ENCODE measurements at places on chromosomes 6 and 20.

- DNase-seq: no peak
Measured at GRCh38 chr6:3739311-3739897, 12.1 kb downstream of the PXDC1 start.

DNA sequence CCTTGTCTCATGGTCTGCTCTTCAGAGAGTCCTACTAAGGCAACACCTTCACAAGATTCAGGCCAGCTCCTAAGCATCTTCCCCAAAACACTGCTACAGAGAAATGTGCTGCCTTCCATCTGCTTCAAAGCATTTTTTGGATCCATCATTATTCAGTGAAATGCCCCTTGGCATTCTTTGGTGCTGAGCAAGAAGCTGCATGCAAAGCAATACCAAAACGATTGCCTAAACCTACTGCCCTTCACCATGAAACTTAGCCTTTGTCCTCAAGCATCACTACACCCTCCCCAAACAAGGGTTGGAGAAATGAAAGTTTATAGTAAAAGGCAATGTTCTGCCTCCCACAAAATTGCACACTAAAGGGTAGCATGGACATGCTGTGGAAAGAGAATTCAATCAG is 93.5 kb downstream of the SNAP25 start:
- no peak for DNase-seq

DNA sequence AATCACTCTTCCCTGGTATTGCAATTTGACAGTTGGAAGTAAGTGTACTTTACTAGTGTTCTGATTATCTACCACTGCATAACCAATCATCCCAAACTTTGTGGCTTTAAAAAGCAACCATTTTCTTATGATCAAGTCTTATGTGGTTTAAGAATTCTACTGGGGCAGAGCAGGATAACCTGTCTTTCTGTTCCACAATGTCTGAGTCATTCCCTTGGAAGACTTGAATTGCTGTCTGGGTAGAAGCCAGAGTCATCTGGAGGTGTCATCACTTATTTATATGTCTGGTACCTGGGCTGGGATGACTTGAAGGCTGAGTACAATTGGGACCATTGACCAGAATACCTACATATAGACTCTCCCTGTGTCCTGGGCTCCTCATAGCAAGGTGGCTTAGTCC is 644.3 kb downstream of the HDGFL1 start:
- no peak for DNase-seq

- DNase-seq: no peak
Measured at GRCh38 chr20:51489611-51490010, 52.9 kb downstream of the NFATC2 start.

- DNase-seq: no peak
Measured at GRCh38 chr6:117687021-117687648, 11.9 kb downstream of the NUS1 start.

DNA sequence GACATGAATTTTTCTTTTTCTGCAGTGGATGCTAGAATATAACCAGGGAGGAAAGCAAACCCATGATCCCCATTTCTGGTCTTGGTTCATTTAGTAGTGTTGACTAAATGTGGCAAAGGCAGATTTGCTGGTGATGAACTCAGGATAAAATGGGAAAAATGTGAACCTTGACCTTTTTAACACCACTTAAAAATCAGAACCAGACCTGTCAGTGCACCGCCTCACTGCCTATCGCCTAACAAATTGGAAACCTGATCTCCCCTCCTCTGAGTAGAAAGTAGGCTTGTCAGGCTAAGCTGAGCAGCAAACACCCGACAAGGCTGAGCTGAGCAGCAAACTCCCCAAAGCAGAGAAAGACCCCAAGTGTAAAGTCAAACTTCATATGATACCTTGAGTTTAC is 254.8 kb downstream of the FOXC1 start:
- DNase-seq: no peak

DNA sequence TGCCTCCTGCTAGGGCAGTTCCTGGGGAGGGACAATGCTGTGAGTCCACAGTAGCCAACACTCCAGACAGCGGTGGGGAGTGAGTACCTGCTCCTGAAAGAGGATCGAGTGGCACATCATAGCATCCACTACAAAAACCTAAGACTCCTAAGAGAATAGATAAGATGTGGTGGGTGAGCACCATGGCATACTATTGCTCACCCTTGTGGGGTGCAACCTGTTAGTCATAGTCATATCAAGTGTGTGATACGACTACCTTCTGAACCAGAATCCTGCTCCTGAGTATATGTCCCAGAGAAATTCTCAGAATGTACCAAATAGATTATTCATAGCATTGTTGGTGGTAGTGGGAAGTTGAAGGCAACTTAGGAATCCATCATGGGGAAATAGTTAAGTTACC is 62.7 kb upstream of the GLP1R start:
- DNase-seq: no peak

DNA sequence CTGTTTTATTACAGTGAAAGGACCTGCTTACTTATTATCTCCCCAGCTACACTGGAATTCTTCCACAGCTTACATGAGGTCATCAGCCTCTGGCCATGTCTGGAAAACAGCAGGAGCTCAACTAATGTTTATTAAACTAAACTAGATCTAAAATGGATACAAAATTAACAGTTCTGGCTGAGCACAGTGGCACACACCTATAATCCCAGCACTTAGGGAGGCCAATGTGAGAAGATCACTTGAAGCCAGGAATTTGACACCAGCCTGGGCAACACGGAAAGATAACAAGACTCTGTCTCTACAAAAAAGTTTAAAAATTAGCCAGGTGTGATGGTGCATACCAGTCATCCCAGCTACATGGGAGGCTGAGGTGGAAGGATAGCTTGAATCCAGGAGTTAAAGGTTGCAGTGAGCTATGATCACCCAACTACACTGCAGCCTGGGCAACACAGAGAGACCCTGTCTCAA is 220.8 kb upstream of the MARCKS start:
- peak; percentile 43 for DNase-seq

- no peak for DNase-seq
Measured at GRCh38 chr6:118335325-118335816, 212.7 kb upstream of the PLN start.

DNA sequence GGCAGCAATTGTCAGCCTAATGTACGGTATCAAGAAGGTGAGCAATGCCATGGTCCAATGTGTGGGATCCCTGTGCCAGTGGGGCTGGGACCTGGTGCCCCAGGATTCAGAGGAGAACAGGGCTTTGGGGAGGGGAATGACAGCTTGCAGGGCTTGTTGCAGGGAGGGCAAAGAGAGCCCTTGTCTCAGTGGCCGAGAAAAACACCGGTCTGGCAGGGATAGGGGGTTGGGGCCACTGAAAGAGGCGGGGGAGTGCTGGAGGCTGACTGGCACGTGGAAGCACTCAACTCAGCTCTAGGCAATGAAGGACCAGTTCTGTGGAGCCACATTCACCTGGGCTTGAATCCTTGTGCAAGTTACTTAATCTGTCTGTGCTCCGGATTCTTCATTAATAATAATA is 3.5 kb upstream of the MUCL3 start:
- no peak for DNase-seq

DNA sequence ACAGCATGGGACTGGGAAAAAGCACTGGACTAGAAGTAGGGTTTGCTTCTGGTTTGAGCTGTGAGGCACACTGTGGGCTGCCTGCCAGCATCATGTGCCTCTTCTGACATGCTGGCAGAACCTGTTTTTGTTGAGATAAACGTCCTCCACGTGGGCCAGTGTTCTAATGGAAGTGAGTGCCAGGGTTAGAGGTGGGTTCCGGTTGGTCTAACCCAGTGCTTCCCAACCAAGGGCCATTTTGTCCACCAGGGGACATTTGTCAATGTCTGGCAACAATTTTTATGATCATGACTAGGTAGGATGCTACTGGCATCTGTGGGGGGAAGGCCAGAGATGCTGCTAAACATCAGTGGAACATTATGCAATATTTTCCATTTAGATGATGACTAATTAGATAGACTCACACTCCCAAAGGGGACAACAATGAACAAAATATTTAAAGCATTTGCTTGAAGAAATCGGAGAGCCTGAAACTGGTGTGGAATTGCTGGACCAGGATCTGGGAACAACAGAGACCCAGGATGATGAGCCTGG is 7.8 kb upstream of the APMAP start:
- no peak for DNase-seq

GRCh38 chr20:4243071-4243470 is 227.7 kb upstream of the RNF24 start:
- DNase-seq: no peak

DNA sequence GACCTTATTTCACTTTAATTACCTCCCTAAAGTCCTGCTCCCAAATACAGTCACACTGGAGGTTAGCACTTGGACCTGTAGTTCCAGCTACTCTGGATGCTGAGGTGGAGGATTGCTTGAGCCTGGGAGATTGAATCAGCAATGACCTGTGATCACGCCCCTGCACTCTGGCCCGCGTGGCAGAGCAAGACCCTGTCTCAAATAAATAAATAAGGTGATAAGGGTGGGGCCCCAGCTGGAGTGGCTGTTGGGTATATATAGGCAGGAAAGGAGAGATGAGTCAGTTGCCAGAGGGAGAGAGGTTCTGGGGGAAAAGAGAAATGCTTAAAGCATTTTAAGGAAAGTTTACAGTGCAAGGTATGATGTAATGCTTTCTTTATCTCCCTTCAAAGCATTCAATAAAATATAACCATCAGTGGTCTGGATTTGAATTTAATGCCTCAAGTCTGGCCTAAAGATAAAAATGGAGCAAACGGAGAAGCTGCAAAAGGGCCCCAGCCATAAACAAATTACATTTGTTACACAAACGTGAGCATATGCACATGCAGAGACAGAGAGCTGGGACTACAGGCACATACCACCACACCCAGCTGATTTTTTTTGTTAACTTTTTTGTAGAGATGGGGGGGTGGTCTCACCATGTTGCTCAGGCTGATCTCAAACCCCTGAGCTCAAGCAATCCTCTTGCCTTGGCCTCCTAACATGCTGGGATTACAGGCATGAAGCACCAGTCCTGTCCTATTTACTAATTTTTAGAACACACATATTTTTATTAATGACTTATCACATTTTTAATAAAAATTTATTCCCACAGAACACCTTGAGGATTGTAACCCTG is 6.1 kb upstream of the PM20D2 start:
- no peak for DNase-seq

DNA sequence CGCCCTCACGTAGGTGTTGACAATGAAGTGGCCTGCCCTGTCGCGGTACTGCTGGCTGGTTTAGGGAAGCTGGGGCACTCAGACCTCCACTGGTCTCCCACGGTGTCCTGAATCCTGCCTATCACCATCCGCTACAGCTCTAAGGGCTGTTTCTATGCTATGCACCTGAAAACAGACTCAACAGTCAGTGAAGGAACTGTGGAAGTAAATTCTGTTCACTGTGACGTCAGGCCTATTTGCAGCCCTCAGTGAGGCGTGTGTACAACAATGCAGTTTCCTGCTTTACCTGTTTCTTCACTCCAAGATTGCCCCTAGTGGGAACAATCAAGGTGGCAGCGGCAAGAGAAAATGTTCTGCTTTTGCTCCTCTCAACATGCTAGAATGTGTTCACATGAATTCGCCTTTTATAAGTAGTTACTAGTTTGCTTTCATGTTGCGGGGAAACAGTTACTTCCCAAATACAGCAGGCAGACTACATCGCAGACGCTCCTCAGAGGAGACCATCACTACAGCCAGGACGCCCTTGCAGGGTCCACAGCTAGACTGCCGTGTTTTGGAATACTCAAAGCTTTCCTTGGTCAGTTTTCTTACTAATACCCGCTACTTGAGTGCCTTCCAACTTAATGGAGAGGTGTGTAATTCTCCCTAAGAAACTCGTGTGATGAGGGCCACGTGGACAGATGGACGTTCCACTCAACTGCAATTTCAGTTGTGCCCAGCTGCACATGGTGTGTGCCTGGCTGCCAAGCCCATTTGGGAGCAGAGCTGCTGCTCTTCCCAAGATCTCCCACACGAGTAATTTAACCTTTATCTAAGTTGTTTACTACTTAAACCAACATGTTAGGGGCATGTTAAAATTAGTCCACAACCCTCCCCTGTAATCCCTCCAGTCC is 25.4 kb downstream of the DIDO1 start:
- DNase-seq: no peak

GRCh38 chr6:136582711-136583471 is 32.7 kb upstream of the MAP7 start:
- peak; percentile 50 for DNase-seq

- no peak for DNase-seq
Measured at GRCh38 chr6:45265246-45265645, 62.9 kb upstream of the RUNX2 start.

DNA sequence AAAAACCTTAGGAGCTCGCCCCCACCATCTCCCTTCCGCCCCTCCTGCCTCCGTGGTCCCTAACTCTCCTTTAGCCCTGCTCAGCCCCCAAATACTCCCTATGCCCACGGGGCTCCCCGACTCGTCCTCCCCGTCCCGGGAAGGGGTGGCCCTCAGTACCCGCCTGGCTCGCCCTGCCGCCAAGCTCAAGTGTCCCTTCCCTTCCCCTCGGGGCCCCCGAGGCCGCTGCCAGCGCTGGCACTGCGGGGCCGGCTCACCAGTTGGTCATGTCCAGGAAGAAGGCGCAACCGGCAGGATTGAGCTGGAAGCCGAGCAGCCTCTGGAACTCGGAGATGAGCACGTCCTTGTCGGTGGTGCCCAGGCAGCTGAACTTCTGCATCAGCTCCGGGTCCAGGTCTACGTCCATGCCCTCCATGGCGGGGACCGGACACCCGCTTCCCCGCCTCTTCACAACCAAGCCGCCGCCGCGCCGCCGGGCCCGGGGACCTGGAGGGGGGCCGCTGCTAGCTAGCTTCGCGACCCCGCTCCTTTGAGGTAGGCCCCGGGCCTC is 303 bp downstream of the ILRUN start:
- peak; percentile 31 for DNase-seq

DNA sequence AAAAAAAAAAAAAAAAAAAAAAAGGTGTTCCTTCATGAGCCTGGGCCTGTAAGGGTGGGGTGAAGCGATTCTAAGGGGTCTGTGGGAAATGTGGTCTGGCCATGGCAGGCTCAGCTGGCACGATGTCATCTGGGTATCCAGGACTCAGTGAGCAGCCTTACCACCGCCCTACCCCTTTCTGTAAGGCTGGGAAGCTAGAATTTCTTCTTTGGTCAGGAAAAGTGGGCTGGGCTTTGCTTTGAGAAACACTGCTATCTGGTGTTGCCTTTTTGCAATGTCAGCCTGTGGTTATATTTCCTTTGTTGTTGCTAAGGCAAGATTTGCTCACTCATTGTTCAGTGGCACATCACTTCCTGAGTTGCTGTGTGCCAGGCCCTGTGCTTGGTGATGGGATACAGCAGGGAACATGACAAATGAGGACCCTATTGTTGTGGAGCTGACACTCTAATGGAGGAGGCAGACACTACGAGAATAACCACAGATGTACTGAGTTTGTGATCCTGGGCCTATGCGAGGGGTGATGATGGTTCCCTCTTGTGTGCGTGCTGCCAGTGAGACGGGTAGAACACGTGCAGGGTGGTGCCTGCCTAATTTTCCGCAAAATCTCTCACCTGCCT is 45.9 kb upstream of the ZNFX1 start:
- peak; percentile 60 for DNase-seq

DNA sequence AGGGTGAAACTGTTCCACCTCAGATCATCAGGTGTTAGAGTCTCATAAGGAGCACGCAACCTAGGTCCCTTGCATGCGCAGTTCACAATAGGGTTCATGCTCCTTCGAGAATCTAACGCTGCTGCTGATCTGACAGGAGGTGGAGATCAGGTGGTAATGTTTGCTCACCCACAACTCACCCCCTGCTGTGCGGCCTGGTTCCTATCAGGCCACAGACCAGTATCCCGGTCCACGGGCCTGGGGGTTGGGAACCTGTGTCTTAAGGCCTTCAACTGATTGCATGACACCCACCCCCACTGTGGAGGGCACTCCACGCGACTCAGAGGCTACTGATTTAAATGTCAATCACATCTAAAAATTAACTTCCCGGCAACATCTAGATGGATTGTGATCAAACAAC is 411.2 kb upstream of the SULF2 start:
- no peak for DNase-seq

- DNase-seq: no peak
Measured at GRCh38 chr6:31763619-31763940, 1.1 kb downstream of the SAPCD1 start.
